ENCODE measurements at places on chromosomes 2 and 18.

GRCh38 chr2:201269764-201270163, 9.4 kb downstream of the CASP8 start:
- DNase-seq = no peak

GRCh38 chr18:75131381-75132000, 77.4 kb downstream of the PTGR3 start:
- DNase-seq = no peak

DNA sequence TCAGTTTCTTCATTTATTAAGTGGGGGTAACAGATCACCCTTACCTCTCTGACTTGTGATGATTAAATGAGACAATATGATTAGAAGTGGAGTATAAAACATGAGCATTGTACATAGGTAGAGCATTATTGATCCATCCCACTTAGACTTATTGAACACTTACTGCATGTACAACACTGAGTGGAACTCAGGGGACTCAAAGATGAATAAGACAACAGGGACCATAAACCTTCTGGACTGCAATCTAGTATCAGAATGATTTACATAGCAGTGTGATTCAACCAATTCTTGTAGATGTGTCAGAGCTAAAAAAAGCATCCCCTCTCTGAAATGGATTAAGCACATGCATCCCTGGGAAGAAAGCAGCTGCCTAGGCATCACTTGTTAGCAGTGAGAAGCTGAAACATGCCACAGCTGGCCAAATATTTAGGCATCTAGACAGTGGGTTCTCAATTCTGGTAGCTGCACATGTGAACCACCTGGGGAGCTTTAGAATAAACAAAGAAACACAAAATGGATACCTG, 111.5 kb downstream of the CYRIA start:
- DNase-seq = no peak

GRCh38 chr2:193428336-193428818, 1233.6 kb upstream of the TMEFF2 start:
- no peak for DNase-seq

DNA sequence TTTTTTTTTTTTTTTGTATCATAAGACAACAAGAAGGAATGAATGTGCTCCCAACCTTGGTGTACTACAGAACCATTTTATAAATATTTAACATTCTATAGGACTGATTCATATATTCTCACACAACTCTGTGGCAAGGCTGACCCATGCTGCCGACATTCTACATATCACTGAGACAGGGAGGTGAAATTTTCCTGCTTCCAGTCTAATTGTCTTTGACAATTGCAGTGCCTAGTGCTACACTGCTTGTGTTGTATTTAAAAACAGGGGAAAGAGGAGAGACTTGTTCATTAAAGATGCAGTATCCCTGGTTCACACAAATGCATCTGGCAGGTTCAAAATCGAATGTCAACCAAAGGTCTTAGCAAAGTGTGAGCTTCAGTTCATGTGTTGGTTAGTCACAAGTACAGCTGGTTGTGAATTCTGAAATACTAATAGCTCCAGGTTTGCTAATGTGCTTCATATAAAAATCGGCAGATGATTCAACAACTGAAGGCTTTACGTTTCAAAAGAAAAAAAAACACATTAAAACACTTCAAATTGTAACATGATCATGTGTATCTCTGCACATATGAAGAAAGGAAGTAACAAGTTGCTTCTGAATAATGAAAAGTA, 130.8 kb downstream of the FIGN start:
- no peak for DNase-seq

DNA sequence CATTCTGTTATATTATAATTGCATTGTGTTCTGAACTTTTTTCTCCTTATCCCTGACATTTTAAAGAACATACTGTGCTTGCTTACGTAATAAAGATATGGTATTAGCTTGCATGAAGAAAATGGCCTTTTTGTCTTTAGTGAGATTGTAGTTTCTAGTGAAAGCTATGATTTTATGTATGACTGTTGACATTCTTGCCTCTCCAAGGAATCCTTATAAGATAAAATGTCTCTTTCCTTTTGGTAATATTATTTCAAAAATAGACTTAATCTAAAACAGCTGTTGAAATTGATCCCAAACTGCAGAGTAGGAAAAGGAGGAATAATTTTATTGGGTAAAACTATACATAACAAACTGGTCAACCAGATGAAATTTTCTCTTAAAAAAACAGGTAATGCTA, 40.8 kb upstream of the CCDC102B start:
- no peak for DNase-seq

GRCh38 chr2:222399038-222399783, 25.1 kb upstream of the SGPP2 start:
- peak; percentile 49 for DNase-seq

DNA sequence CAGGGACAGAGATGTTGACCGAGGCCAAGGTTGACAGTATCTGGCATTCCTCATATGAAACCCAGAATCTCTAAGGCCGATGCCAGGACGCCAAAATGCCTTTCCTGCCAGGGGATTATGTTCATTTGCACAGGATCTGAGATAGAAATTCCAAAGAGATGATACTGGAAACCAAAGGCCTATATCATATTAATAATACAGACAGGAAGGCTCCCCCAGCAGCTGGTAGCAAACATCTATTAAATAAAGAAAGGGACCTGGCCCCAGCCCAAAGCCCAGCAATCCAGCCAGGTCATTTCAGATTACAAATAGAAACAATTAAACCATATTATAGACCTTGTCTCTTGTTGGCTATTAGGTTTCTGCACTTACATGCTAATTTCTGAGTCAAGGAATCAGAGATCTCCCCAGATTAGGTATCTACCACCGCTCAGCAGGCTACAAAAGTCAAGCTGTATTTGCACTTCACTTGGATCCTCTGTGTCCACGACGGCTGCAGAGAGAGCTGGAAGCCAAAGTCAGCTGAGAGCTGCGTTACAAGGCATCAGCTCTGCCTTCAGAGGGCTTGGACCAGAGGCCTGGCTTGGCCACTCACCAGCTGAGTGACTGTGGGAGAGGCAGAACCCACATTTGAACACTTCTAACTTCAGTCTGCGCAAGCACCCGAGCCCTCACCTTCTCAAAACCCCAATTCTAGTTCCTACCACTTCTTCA, 269.3 kb upstream of the SIX2 start:
- no peak for DNase-seq

DNA sequence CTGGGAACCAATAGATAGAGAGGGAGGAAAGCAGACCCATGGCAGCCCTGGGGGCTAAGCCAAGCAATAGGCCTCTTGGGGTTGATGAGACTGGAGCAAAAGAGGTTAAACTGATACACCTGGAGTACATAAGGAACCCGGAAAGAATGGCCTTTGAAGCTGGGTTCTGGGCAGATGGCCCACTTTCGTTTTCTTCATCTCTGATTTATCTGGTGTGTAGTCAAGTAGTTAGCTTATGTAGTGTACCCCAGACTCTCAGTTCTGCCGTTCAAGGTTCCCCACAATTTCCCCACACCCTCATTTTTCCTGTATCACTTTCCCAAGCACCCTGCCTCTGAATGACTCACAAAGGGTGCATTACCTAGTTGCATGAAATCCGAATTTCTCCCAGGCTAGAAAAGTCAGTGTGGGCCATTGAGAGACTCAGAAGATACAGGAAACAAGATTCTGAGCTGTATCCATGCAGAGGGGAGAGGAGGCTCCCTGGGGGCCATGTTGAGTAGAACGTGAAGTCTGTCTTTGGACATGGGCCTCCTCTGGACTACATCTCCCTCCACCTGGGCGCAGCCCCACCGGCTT, 235.0 kb downstream of the LOXHD1 start:
- DNase-seq = no peak

GRCh38 chr18:56702946-56703345, 51.8 kb downstream of the WDR7 start:
- no peak for DNase-seq

GRCh38 chr2:118983133-118983532, 41.1 kb downstream of the MARCO start:
- no peak for DNase-seq

- DNase-seq = no peak
These were observed 10.0 kb downstream of the PDE1A start for GRCh38 chr2:182416861-182417260.

DNA sequence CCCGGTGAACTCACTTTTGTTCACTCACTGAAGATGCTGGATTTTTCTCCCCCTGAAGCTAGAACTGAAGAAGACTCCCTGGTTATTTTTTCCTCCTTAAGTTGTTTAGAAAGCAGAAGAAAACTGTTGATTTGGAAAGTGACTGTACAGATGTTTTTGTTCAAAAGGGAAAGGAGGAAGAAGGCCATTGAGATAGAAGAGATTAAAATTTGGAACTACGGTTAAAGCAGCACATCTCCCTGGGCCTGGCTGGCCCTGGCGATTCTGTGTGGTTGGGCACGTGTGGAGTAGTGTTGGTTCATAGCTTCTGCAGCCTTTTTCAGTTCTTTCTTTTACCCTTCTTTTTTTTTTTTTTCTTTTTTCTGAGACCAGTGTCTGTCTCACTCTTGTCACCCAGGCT, 109.2 kb downstream of the MAP4K4 start:
- DNase-seq = no peak

GRCh38 chr2:97745474-97746174, 32.2 kb downstream of the ZAP70 start:
- DNase-seq = no peak

- DNase-seq = no peak
These were observed 12.6 kb downstream of the CNDP1 start for GRCh38 chr18:74546751-74547530.

DNA sequence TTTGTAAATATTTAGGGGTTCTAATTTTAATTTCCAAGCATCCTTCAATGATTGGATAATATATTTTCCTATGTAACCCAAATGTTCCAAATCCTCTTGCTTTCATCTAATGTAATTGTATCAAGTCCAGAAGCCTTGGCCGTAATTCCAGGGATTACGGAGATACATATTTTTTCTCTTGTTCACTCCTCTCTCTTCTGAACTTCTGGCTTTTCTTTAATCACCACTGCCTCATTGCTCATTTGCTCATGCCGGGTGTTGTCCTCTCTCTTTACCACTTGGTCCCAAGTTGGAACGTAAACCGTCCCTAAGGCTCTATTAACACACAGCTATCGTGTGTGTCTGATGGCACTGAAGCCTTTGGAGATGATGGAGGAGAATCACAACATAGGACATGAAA, 188.7 kb upstream of the COL3A1 start:
- DNase-seq = no peak

GRCh38 chr2:9993488-9994165, 42.1 kb downstream of the GRHL1 start:
- DNase-seq = no peak

DNA sequence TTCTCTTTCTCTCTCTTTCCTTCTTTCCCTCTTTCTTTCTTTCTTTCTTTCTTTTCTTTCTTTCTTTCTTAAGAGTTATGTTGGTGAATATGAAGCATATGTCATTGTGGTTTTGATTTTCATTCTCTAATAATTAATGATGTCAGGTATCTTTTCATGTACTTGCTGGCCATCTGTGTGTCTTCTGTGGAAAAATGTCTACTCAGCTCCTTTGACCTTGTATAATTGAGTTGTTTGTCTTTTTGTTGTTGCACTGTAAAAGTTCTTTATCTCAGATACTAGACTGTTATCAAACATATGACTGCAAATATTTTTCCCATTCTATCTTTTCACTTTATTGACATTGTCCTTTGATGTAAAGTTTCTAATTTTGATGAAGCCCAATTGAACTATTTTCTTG, 645.1 kb downstream of the CNTNAP5 start:
- no peak for DNase-seq

GRCh38 chr2:197647961-197648690, 27.3 kb downstream of the RFTN2 start:
- DNase-seq = no peak

DNA sequence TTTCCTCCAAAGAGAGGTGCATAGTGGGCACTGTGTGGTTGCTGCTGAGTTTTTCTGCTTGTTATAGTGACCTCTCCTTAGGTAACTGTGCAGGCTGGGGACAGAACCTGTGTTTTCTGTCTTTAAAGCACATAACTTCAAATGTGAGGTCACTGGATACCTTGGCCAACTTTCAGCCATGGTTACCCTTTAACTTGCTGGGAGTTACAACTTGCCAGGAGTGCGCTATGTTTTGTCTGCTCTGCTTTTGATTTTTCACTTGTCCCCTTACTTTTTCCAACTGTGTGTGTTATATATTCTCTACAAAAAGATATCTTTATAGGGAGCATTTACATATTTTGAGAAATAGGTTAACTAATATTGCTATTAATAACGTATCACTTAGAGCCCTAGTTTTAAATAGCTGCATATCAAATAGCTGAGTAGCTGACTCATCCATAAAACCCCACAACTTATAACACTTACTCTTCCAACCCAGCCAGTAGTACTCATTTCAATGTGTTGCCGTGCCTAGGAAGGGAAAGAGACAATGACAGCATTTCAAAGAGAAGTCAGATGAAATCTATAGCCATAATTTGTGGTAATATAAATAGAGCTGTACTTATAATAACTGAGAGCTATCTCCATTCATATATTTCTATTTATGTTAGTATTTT, 51.6 kb downstream of the DPP4 start:
- no peak for DNase-seq

GRCh38 chr2:109295070-109295780, 166.2 kb downstream of the SH3RF3 start:
- no peak for DNase-seq

GRCh38 chr2:60759654-60760053, 3.6 kb downstream of the PAPOLG start:
- no peak for DNase-seq

DNA sequence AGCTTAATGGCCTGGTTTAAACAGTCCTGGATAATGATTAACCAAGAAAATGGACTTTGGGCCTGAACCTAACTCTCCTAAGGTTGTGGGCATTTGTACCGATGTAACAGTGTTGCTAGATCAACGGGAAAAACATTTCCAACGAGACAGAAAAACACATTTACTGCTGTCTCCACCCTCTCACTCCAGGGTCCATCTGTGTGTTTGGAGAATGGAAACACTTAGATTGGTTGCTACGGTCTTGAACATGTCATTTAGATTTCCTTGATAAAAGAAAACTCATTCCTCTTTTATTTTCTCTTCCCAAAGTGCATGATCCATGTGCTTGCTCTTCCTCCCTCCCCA, 88.0 kb downstream of the SOCS6 start:
- DNase-seq = no peak
